ENCODE measurements at places on chromosomes 13 and 19.

GRCh38 chr19:14561847-14562351, 10.0 kb downstream of the NDUFB7 start:
- DNase-seq: no peak

GRCh38 chr19:4057931-4058692, 8.6 kb downstream of the ZBTB7A start:
- no peak for DNase-seq

GRCh38 chr19:43548706-43549105, 15.7 kb downstream of the ZNF575 start:
- no peak for DNase-seq

DNA sequence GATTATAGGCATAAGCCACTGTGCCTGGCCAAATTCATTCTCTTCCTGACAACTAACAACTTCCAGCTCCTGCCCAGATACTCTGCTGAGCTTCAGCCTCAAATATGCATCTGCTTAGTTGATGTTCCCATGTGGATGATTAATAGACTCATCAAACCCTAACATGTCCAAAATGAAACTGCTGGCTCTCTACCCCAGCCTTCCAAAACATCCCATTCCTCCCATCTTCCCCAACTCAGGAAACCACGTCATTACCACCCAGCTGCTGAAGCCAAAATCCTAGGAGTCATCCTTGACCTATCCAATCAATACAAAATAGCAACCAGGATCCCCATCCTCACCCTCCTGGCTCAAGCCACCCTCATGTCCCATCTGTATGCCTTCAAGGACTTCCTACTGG, 20.9 kb downstream of the POU2F2 start:
- no peak for DNase-seq

- DNase-seq: no peak
Observed at GRCh38 chr13:52737965-52738364, 1.7 kb downstream of the CNMD start.

DNA sequence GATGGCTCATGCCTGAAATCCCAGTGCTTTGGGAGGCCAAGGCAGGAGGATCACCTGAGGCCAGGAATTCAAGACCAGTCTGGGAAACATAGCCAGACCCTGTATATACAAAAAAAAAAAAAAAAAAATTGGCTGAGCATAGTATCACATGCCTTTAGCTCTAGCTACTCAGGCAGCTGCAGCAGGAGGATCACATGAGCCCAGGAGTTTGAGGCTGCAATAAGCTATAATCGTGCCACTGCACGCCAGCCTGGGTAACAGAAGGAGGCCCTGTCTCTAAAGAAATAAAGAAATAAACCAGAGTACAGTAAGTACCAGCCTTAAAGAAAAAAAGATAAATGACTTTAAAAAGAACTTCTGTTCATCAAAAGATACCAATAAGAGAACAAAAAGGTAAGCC, 52.9 kb downstream of the FAM124A start:
- no peak for DNase-seq

DNA sequence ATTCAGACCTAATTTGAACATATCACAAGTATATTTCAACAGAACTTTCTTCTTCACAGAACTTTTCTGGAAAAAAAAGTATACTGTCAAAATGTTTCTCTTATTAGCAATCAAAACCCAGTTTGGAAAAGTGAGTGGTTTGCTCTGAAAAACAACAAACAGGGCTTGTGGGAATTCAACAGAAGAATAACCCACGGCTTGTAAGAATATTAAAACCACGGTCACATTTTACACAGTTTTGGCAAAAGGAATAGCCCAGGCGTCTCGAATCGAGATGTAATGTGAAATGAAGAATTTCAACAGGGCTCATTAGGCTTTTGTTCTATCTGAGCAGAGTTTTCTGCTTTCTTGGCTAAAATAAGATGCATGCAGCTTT, 70.7 kb downstream of the COL4A2 start:
- no peak for DNase-seq

DNA sequence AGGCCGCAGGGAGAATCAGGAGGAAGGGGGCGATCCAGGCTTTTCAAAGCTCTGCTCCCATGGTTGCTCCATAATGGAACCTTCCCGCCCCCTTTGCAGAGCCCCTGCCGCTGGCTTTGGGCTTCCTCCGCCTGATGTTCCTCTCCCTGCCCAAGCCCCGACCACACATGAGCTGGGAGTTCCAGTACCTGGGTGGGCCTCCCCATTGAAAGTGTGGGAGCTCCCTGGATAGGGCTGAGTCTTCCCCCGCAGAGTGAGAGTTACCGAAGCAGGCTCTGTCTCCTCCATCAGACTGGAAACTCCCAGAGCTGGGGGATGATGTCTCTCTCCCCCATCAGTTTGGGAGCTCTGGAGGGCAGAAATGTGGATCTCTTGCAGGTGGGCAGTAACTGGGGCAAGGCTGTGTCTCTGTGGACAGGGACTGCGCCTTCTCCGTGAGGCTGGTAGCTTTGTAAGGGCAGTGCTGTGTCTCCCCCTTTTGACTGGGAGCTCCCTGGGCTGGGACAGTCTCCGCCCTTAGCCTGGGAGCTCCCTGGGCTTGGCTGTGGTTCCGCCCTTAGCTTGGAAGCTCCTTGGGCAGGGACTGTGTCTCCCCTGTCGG, 722 bp downstream of the DCAF15 start:
- DNase-seq: no peak

- no peak for DNase-seq
Observed at GRCh38 chr19:39498798-39499642, at the start of gene DLL3. Gene DLL3, plus strand, starts transcription at chr19:39498947. Its CDS starts 28 bp downstream, at chr19:39498975.

DNA sequence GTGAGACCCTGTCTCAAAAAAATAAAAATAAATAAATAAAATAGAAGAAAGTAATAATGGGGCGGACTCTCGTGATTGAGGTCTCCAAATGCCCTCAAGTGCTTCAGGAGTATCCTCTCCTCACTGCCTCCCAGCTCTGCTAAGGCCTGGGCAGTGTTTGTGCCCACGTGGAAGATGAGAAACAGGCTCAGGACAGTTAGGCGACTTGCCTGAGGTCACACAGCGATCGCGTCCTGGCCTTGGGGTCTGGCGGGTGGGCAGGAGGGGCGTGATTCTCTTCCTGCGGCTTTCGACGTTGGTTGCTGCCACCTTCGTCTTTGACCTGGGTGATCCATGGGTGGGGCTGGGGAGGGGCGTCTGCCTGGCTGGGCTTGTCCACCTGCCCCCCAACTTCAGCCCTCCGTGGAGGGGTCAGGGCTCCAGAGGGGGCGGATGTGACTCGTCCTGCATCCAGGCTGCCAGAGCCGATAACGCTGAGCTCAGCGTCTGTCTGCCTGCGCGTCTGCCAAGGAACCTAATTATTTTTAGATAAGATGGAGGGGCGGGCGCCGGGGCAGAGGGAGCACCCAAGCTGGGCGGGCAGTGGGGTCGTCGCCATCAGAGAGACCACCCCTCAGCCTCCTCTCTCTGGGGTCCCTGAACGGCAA, 56.9 kb downstream of the NFIC start:
- no peak for DNase-seq

DNA sequence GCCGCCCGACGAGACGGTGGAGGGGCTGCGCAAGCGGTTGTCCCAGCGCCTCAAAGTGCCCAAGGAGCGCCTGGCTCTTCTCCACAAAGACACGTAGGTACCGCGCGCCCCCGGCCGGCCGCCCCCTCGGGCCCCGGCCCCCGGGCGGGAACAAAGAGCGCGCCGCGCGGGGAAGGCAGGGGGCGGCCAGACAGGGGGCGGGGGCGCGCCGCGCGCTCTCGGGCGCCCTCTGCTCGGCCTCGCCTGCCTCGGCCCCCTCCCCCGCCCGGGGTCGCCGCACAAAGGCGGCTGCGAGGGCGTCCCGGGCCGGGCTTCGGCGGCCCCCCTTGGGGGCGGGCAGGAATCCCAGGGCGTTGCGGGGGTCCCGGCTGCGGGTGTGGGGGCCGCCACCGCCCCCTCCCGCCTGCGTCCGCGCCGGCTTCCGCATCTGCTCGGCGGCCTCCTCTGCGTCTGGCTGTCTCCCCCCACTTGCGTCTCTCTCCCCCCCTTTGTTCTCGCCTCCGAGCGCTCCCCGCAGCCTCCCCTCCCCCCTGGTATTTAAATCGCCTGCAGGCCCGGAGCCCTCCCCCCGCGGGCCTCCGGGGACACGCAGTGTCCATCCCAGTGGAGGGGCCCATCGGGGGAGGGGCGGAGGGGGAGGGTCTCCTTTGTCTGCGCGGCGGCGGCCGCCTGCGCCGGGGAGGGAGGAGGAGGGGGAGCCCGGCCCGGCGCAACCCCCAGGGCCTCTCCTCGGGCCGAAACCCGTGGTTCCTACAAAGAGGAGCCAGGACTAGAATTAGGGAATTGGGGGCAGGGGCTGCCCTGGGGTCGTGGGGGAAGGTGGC, 2.3 kb downstream of the MIDN start:
- peak; percentile 91 for DNase-seq

DNA sequence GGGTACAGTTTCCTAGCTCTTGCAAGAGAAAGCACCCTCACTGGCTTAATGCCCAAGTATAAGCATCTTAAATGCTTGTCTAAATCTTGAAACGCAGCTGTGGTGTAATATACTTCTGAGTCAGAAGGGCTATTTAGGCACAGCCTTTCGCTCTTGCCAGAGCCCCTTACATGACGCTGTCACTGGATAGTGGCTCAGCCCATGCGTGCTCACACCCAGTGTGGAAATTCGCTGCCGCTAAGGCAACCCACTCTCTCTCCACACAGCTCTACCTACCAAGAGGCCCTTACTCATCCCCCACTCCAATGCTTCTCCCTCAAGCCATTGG, 24.0 kb downstream of the UQCRFS1 start:
- DNase-seq: no peak

- DNase-seq: no peak
Observed at GRCh38 chr13:33784738-33785137, 33.2 kb upstream of the RFC3 start.

GRCh38 chr13:31209172-31209840, 9.5 kb downstream of the B3GLCT start:
- peak; percentile 23 for DNase-seq

- DNase-seq: no peak
Observed at GRCh38 chr19:57398868-57399267, 9.2 kb downstream of the ZNF548 start.

- DNase-seq: no peak
Observed at GRCh38 chr13:22825186-22825585, 355.6 kb upstream of the SGCG start.

DNA sequence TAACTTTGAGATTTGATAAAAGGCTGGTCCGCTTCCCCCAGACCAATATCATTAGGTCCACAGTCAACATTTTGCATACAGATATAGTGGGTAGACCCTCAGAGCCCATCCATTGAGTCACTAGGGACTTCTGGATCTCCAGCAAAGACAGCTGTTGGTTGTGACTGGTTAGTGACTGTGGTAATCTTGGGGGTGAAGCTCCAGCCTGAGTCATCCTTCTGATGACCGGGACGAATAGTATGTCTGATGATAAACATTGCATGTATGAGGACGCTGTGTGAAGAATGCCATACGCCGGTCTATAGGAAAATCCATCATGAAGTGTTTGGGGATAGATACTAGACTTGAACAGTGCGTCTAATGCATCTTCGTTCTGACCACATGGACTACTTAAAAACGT, 307.0 kb downstream of the UQCRFS1 start:
- DNase-seq: no peak

DNA sequence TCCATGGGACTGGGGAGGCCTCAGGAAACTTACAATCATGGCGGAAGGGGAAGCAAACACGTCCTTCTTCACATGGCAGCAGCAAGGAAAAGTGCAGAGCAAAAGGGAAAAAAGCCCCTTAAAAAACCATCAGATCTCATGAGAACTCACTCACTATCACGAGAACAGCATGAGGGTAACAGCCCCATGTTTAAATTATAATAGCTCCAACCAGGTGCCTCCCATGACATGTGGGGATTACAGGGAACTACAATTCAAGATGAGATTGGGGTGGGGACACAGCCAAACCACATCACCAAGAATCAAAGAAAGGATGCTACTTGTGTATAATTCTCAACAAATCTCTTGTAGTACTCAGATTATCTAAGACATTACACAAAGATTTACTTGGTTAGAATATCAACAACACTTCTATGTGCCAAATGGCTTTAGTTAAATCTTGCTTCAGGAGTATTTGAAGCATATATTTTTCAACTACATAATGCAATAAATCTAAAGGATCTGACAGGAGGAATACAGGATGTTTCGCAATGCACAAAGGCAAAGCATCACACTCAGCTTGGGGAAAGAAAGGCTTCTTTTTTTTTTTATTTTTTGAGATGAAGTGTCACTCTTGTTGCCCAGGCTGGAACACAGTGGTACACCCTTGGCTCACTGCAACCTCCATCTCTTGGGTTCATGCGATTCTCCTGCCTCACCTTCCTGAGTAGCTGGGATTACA, 180.0 kb downstream of the LHFPL6 start:
- no peak for DNase-seq

- DNase-seq: no peak
Observed at GRCh38 chr19:2503521-2504109, 27.7 kb downstream of the GADD45B start.

GRCh38 chr19:43575955-43576878, 616 bp downstream of the PINLYP start:
- DNase-seq: no peak

DNA sequence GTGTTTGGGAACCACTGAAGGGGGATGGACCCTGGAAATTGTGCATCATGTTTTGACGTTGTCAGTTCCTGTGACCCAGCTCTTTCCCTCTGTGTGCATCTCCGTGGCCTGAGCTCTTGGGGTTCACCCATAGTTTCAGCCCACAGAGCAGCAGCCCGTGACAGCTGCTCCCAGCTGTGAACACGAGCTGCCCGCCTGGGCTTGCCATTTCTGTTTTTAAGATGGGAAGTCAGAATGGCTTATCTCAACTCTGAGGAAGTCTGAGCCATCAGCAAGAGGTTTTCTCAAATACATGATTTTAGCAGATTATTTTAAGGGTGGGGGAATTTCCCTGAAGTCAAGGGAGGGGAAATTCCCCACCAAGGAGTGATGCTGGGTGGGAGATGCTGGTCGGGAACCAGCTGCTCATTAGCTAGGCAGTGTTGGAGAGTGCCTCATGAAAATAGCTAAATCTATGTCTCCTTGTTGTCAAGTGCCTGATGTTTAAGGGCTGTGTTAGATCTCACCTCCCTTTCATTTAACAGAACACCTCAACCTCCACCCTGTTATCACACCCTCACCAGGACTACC, 34.8 kb upstream of the C1QTNF9 start:
- no peak for DNase-seq

DNA sequence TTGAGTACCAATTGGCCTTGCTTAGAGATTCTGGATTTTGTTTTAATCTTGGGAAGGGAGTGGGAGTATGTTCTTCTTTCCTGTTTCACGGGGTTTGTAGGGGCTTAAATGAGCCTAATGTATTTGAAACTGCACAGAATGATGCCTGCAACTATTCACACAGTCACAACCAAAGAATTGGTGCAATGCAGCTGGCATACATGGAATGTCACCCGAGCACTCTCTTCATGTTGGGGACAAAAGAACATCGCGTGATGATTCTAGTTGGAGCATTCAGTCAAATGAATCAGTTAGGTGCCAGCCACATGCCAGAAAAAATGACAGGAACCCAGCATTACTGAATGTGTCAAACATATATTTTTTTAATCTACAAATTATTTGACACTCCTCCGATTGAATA, 22.1 kb downstream of the STARD13 start:
- no peak for DNase-seq

- no peak for DNase-seq
Observed at GRCh38 chr13:111874981-111875380, 192.0 kb upstream of the SOX1 start.
